ENCODE measurements at places on chromosomes 12 and 14.

DNA sequence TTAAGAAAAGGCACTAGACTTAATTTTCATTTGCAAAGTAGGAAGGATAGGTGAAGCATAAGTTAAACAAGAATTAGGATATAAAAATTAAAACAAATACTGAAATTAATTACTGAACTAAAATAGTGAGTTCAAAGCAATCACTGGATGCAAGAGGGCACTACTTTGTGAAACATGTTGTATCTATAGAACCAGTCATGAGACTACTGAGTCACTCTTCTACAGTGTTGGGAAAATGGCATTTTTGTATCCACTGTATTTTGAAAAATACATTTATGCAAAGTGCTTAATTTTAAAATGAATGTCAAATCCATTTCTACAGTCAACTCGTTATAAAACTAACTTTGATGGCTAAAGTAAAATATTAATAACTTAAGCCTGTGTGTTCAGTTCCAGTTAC, 47.9 kb downstream of the SEL1L start:
- DNase-seq = no peak

- DNase-seq = no peak
Measured at GRCh38 chr14:82394916-82395315, 861.3 kb upstream of the SEL1L start.

DNA sequence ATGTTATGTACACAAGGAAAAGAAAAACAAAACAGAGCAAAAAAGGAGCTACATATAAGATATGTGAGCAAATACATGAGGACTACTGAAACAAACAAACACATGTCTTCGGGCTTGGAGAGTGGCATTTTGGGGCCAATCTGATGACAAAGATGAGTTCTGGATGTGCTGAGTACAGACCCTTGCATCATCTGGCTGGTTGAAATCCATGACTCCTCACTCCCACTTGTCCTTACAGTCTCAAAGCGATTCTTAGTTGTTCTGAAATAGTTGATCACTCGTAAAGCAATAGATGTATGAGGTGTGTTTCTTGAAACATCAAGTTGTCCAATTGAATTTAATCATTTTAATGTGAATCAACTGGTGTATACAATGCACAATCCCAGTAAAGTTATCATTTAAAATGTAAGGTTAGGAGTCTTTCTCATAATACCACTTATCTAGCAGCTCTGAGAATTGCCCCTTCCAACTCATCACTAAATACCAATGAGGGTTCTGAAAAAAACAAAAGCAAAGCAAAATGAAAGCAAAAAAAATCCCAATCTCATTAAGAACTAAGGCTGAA, 136.9 kb downstream of the ITPR2 start:
- no peak for DNase-seq

DNA sequence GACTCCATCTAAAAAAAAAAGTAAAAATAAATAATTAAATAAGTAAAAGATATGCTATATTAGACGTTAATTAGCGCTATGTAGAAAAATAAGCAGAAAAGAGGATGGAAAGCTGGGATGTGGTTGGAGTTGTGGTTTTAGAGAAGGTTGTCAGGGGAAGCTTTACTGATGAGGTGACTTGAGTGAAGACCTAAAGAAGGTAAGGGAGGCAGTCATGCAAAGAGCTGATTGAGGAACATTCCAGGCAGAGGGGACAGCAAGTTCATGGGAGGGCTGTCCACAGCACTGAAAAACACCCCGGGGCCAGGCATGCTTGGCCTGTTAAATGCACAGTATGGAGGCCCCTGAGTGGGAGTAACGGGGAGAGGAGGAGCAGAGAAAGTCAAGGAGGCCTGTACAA, 15.7 kb downstream of the SMAGP start:
- no peak for DNase-seq

GRCh38 chr14:103444837-103445524, 59.8 kb downstream of the MARK3 start:
- DNase-seq = no peak

GRCh38 chr12:58955849-58956248, 35.5 kb upstream of the LRIG3 start:
- no peak for DNase-seq

GRCh38 chr12:13195785-13196129, 769 bp upstream of the EMP1 start:
- DNase-seq = no peak
